Vagina (tissue), 2 donors: ENCODE measurements at places on chromosomes 2 and 18. TPM values are rescaled to one million over a fixed set of nuclear protein-coding genes. Genes with fewer than 3 reads are reported as not detected.

SP5 gene
- total RNA-seq = 1.7 TPM

FOXD4L1 gene
- total RNA-seq = not detected

RNF144A gene
- 17.2 TPM for total RNA-seq

KLHL14 gene
- 0.98 TPM for total RNA-seq

CYP1B1 gene
- total RNA-seq = 88.9 TPM

HOXD13 gene
- total RNA-seq = 15.7 TPM

MYO7B gene
- not detected for total RNA-seq

ARID5A gene
- total RNA-seq = 34.1 TPM

MAP3K19 gene
- total RNA-seq = not detected

PDE11A gene
- 0.25 TPM for total RNA-seq

ACSL3 gene
- total RNA-seq = 60.4 TPM

ACTG2 gene
- total RNA-seq = 413 TPM

DIS3L2 gene
- total RNA-seq = 32.2 TPM

CACNB4 gene
- 4.9 TPM for total RNA-seq

NETO1 gene
- not detected for total RNA-seq

CFAP221 gene
- total RNA-seq = 3.9 TPM

CPO gene
- not detected for total RNA-seq

GPR45 gene
- not detected for total RNA-seq
